ENCODE measurements at places on chromosomes 3 and 15.
A peak's percentile ranks its signal among the peaks of the same experiment; 100 is the strongest.

DNA sequence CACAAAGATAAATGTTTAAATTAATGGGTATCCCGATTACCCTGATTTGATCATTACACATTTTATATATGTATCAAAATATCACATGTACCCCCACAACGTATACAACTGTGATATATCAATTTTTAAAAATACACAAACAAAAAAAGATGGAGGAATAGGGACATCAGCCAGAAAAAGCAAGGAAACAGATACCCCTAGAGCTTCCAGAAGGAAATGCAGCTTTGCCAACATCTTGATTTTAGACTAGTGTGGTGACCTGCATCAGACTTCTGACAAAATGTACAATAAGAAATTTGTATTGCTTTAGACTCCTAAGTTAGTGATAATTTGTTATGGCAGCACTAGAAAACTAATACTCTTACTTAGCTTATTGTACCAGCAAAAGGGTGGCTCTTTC, 483.8 kb downstream of the TUSC7 start:
- no peaks in the 10 kb centered on the region for H3K4me1 ChIP-seq
- H3K27me3 ChIP-seq: no peaks in the 10 kb centered on the region
- DNase-seq: no peak
- no peaks in the 10 kb centered on the region for H3K36me3 ChIP-seq

DNA sequence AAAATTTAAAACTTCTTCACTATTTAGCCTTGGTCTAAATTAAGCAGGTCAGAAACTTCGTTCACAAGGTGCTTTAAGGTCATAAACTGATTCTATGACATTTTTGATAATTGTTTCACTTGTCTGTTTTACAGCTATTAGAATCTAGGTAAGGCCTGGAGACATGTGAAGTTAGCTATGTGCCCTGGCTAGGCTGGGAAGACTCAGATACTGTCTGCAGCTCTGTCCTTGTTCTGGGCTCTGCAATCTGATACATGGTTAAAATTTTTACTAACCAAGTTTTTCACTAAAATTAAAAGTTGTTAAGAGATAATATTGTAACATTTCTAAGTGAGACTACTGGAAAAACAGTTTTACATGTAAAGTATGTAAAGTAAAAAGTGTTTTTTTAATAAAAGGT, 479.6 kb upstream of the EPHA6 start:
- no peak for DNase-seq
- no peaks in the 10 kb centered on the region for H3K36me3 ChIP-seq
- H3K27me3 ChIP-seq: no peaks in the 10 kb centered on the region
- H3K4me1 ChIP-seq: no peaks in the 10 kb centered on the region
- no peak overlapping the region for H3K4me3 ChIP-seq

- no peak overlapping the region for H3K4me3 ChIP-seq
- no peak overlapping the region for H3K27ac ChIP-seq
- no peaks in the 10 kb centered on the region for H3K27me3 ChIP-seq
- no peak for DNase-seq
- H3K4me1 ChIP-seq: no peaks in the 10 kb centered on the region
Measured at GRCh38 chr3:188471723-188472122, 317.8 kb downstream of the LPP start.

- no peaks in the 10 kb centered on the region for H3K4me1 ChIP-seq
- H3K36me3 ChIP-seq: no peaks in the 10 kb centered on the region
- DNase-seq: no peak
Measured at GRCh38 chr3:189001559-189001958, 170.2 kb upstream of the TPRG1 start.

DNA sequence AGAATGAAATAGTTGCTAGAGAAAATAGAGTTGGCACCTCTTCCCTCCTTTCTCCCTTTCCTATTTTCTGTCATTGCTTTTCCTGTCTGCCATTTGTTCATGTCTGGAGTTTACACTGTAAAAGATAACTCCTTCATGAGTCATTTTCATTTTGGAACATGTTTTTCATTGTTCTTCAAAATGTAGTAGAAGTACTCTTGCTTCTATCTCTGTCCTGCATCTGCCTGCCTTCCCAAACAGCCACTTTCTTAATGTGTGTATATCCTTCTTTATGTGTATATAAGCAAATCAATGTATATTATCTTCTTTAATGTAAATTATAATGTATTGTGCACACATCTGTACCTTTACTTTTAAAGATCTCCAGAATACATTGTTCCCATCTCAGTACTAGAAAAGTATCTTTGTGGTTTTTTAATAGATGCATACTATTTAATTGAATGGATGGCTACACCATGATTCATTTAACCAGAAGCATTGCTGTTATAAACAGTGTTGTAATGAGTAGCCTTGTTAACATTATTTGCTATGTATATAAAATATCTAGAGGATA, 41.1 kb downstream of the TSC22D2 start:
- peaks cover 4% of the 10 kb centered on the region for H3K4me1 ChIP-seq
- H3K36me3 ChIP-seq: no peaks in the 10 kb centered on the region
- DNase-seq: no peak
- no peaks in the 10 kb centered on the region for H3K27me3 ChIP-seq
- H3K4me3 ChIP-seq: no peak overlapping the region
- peak overlapping the region; percentile 6 for H3K27ac ChIP-seq

DNA sequence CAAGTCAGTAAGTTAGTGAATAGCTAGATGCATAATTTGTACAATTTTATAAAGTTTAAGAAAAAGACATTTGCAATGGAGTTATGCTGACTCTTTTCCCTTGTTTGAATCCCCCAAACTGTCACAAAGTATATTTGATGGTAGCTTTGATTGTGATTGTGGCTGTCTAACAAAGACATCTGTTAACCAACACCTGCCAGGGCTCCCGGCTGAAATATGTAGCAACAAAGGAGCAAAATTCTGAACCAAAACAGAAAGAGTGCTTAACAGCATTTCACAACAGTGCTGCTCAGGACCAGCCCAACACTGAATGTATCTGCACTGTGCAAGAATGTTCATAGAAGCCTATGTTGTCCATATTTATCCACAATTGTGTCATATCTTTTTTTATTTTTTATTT, 39.4 kb downstream of the LEO1 start:
- H3K36me3 ChIP-seq: no peaks in the 10 kb centered on the region
- no peaks in the 10 kb centered on the region for H3K27me3 ChIP-seq
- DNase-seq: no peak
- no peak overlapping the region for H3K4me3 ChIP-seq
- H3K4me1 ChIP-seq: no peaks in the 10 kb centered on the region
- no peak overlapping the region for H3K27ac ChIP-seq

DNA sequence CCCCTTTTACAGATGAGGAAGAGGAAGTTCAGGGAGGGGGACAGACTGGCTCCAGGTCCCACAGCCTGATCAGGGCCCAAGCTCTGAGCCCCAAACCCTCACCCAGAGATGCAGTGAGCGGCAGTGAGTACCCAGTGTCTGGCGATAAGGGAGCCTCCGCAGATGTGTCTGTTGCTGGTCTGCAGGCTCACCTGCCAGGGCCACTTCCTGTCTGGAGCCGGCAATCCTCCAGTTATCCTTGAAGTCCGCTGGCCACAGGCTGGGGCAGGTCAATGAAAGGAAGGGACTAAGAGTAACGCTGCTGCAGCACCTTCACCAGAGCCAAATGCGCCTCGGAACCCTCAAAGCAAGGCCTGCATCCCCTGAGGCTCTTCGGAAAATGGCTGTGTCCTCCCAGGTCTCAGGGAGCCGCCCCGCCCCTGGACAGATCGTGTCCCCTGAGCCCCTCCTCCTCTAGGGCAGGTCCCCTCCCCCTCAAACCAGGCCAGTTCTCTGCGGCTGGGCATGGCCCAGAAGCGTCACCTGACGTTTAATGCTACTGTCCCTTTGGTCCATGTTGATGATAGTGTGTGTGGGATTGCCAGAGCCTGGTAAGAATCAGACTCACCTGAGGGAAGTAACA, 51.5 kb downstream of the MYL3 start:
- DNase-seq: no peak
- no peak overlapping the region for H3K4me3 ChIP-seq
- no peak overlapping the region for H3K27ac ChIP-seq
- H3K4me1 ChIP-seq: peaks cover 7% of the 10 kb centered on the region

DNA sequence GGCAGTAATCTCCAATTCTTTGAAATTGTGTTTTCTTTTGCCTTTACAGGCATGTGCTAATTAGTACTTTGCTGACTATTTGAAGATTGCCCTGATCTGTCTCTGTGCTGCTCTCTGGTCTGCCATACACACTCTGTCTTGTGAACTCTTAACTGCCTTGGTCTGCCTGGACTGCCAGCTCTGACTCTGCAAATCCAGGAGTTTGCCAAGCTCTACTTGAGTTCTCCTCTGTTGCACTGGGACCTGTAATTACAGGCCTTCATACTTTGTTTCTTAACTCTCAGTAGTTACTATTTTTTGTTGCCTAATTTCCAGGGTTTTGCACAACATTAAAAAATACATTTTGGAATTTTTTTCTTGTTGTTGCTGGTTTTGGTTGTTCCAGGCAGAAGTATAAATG, 155.0 kb downstream of the RSRC1 start:
- no peaks in the 10 kb centered on the region for H3K36me3 ChIP-seq
- H3K27ac ChIP-seq: no peak overlapping the region

DNA sequence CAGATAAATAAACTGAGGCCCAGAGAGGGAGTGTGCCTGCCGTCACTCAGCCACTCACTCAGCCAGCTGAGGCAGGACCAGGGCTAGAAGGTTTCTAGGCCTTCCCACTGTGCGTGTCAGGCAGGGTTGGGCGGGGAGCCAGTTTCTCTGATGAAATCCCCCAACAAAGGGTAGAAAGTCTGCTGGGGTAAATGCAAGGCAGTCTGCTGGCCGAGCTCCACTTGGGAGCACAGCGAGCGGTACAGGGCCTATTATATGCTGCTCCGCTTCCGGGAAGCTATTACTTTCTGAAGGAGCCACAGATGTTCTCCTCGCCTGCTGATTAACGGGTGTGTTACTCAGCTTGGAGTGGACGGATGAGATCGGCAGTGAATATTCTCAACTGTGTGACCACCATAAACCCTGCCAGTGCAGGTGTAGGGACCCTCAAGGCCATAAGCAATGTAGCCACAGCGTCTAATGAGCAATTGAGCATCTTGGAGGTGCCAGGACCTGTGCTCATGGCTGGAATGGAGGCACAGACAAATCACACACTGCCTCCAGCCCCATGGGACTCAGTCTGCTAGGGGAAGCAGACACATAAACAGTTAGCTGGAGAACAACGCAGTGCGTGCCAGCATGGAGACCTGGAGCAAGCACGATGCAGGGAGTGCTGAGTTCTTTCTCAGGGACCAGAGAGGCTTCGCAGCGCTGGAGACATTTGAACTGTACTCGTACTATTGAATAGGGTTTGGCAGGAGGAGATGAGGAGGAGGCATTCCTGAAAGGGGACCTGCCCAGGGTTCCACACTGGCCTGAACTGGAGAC, 42.1 kb downstream of the CORO2B start:
- H3K4me3 ChIP-seq: no peak overlapping the region
- no peaks in the 10 kb centered on the region for H3K27me3 ChIP-seq
- no peak for DNase-seq
- no peaks in the 10 kb centered on the region for H3K36me3 ChIP-seq
- H3K27ac ChIP-seq: no peak overlapping the region
- H3K4me1 ChIP-seq: no peaks in the 10 kb centered on the region

GRCh38 chr3:127284258-127284657, 3.6 kb downstream of the PRR20G start:
- H3K4me3 ChIP-seq: no peak overlapping the region
- H3K36me3 ChIP-seq: no peaks in the 10 kb centered on the region
- no peak overlapping the region for H3K27ac ChIP-seq
- H3K4me1 ChIP-seq: no peaks in the 10 kb centered on the region
